ENCODE measurements at places on chromosomes 1 and 21. TPM values are rescaled to one million over a fixed set of nuclear protein-coding genes. Genes with fewer than 3 reads are reported as not detected.
A peak's percentile ranks its signal among the peaks of the same experiment; 100 is the strongest.

Gene NBPF19
- 5.5 TPM for polyA plus RNA-seq

Gene PACC1
- 34.8 TPM for polyA plus RNA-seq

Gene SPATA1
- 1.6 TPM for polyA plus RNA-seq

Gene DIRAS3
- polyA plus RNA-seq: 16.6 TPM

Gene SRSF4
- 62.6 TPM for polyA plus RNA-seq

Gene FOXO6
- polyA plus RNA-seq: 0.35 TPM

Gene NID1
- 49.3 TPM for polyA plus RNA-seq

Gene SELE
- 0.10 TPM for polyA plus RNA-seq

GRCh38 chr1:246971090-246971721 is 36.7 kb downstream of the ZNF695 start:
- H3K4me1 ChIP-seq: no peaks in the 10 kb centered on the region
- H3K4me3 ChIP-seq: no peak overlapping the region
- no peaks in the 10 kb centered on the region for H3K36me3 ChIP-seq
- no peaks in the 10 kb centered on the region for H3K27me3 ChIP-seq
- no peak overlapping the region for H3K27ac ChIP-seq
- DNase-seq: no peak

GRCh38 chr1:234963904-234964702 is 164.5 kb downstream of the TOMM20 start:
- H3K4me3 ChIP-seq: no peak overlapping the region
- H3K36me3 ChIP-seq: no peaks in the 10 kb centered on the region
- H3K4me1 ChIP-seq: peaks cover 31% of the 10 kb centered on the region

DNA sequence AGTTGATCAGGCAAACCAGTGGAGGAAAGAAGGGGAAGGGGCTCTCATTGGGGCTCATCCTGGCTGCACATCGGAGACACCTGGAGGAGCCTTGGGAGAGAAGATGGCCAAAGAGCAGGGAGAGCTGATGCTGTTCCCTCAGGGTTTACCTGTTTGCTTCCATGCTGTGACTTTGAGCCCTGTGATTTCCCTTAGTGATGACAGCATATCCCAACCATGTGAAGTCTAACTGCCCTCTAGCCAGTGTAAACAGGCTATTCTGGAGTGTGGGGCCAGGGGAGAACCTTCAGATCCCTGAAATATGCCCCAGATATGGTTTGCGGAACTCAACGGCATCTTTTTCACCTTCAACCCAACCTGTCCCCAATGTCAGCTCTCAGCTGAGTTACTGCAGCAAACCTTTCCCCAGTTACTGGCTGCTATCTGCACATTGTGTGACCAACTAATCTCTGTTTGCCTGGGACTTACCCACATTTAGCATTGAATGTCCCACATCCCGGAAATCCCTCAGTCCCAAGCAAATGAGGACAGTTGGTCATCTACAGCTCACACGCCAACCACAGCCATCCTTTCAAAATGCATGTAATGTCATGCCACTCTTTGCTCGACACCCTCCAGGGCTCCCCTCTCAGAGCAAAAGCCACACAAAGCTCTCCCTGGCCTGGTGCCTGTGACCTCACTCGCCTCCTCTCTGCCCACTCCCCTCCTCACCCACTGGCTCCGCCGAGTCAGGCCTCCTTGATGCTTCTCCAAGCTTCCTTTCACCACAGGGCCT is 242.3 kb downstream of the KCNJ6 start:
- H3K4me1 ChIP-seq: no peaks in the 10 kb centered on the region
- no peak for DNase-seq
- H3K27ac ChIP-seq: no peak overlapping the region
- H3K4me3 ChIP-seq: no peak overlapping the region

GRCh38 chr1:46991083-46991923 is 32.2 kb upstream of the CYP4X1 start:
- no peak overlapping the region for H3K4me3 ChIP-seq
- no peak overlapping the region for H3K27ac ChIP-seq
- no peaks in the 10 kb centered on the region for H3K36me3 ChIP-seq
- DNase-seq: no peak
- no peaks in the 10 kb centered on the region for H3K27me3 ChIP-seq

GRCh38 chr1:26359981-26360806 is 6.3 kb upstream of the CRYBG2 start:
- peak overlapping the region; percentile 45 for H3K4me3 ChIP-seq
- H3K27me3 ChIP-seq: peaks cover 25% of the 10 kb centered on the region
- H3K27ac ChIP-seq: no peak overlapping the region

- no peak overlapping the region for H3K27ac ChIP-seq
- H3K4me1 ChIP-seq: no peaks in the 10 kb centered on the region
- H3K27me3 ChIP-seq: no peaks in the 10 kb centered on the region
- DNase-seq: no peak
- H3K36me3 ChIP-seq: no peaks in the 10 kb centered on the region
Measured at GRCh38 chr1:216420746-216421145, 2.5 kb downstream of the USH2A start.

- H3K36me3 ChIP-seq: no peaks in the 10 kb centered on the region
- no peak overlapping the region for H3K4me3 ChIP-seq
- no peak for DNase-seq
- no peaks in the 10 kb centered on the region for H3K27me3 ChIP-seq
- H3K4me1 ChIP-seq: peaks cover 9% of the 10 kb centered on the region
- H3K27ac ChIP-seq: no peak overlapping the region
Measured at GRCh38 chr1:24468685-24469316, 33.8 kb upstream of the RCAN3 start.

DNA sequence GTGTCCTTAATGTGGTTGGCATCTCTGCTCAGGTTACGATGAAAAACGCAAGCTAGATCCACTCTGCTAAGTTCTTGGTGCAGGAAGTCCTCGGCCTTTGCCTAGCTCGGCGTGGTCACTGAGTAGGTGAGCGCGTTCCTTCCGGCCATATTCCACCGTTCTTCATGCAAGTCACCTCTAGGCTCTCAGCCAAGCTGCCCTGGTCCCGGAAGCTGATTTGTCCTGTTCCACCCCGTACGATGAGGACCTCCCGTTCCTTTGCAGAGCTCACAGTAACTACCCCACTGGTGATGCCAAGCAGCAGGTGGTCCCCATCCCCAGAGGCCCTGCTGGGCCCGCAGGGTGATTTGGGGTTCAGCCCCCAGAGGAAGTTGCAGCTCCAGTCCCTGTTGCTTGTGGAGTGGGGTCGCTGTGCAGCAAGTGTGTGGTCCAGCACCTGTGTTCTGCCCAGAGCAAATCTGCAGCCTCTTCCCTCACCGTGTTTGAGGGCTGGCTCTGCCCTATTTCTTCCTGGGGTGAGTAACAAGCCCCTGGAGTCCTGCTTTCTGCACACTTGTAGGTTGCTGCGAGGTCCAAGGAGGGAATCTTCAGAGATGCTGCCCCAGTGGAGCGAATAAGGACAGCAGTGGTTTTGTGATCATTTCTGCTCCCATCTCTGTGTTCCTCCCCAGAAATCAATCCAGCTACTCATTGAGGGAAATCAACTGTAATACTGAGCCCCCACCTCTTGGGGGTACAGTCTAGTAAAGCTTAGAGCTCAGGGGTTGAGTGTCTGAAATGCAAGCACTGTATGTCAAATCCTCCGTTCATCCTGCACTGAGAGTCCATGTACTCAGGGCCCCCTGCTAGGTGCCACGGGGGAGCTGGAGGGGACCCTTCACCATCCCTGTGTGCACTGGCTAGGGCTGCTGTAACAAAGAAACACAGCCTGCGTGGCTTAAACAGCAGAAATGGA is 2.3 kb downstream of the UMODL1 start:
- H3K4me3 ChIP-seq: no peak overlapping the region
- no peaks in the 10 kb centered on the region for H3K27me3 ChIP-seq
- H3K36me3 ChIP-seq: no peaks in the 10 kb centered on the region
- DNase-seq: no peak
- no peaks in the 10 kb centered on the region for H3K4me1 ChIP-seq

DNA sequence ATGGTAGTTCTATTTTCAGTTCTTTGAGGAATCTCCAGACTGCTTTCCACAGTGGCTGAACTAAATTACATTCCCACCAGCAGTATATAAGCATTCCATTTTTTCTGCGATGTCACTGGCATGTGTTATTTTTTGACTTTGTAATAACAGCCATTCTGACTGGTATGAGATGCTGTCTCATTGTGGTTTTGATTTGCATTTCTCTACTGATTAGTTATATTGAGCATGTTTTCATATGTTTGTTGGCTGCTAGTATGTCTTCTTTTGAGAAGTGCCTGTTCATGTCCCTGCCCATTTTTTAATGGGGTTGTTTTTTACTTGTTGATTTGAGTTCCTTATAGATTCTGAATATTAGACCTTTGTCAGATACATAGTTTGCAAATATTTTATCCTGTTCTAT is 87.9 kb downstream of the RPS6KC1 start:
- H3K36me3 ChIP-seq: peaks cover 22% of the 10 kb centered on the region
- peaks cover 4% of the 10 kb centered on the region for H3K4me1 ChIP-seq
- no peak for DNase-seq
- H3K4me3 ChIP-seq: no peak overlapping the region

DNA sequence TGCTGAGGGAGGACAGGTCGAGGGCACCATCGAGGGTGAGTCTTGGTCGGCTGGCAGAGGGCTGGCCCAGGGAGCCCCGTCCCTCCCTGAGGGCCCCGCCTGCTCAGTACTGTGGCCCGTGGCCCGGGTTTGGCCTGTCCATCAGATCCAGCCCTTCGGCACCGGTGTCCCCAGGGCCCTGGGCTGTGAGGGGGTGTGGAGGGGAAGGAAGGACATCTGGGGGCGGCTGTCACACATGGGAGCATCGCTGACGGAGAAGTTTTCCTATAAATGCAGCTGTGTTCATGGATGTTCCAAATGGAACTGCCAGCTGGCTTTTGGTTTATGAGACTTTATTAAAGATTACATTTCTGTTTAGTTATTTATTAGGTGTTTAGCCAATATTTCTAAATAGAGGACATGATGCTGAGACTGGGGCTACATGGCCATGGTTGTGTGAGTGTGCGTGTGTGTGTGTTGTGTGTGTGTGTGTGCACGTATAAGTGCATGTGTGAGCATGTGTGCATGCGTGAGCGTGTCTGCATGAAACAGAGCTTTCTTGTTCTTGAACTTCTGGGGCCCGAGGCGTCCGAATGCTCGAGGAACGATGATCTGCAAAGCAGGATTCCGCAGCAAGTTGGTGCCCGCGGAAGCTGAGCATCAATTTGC is 54.3 kb downstream of the SLX9 start:
- no peak overlapping the region for H3K4me3 ChIP-seq
- H3K4me1 ChIP-seq: no peaks in the 10 kb centered on the region
- H3K27me3 ChIP-seq: no peaks in the 10 kb centered on the region
- no peaks in the 10 kb centered on the region for H3K36me3 ChIP-seq

DNA sequence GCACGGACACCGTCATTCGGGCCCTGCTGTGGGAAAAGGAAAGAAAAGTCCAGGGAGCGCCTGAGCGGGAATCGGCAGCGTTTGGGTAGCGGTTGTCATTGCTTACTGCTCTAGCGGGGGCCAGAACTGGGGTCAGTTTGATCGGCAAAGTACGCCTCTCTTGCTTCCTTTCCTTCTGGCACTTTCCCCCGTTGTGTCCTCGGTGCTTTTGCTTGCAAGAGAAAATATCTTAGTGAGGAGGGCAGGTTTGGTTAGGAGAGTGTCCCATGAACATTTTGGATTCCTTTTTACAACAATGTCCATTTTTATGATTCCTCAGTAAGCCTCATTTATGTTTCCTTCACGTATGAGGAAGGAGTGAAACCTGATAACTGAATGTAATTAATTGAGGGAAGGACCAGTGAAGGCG is 670 bp downstream of the ST3GAL3 start:
- no peak for DNase-seq
- peaks cover 13% of the 10 kb centered on the region for H3K4me1 ChIP-seq
- peak overlapping the region; percentile 83 for H3K27ac ChIP-seq
- no peaks in the 10 kb centered on the region for H3K27me3 ChIP-seq
- peaks cover 18% of the 10 kb centered on the region for H3K36me3 ChIP-seq

DNA sequence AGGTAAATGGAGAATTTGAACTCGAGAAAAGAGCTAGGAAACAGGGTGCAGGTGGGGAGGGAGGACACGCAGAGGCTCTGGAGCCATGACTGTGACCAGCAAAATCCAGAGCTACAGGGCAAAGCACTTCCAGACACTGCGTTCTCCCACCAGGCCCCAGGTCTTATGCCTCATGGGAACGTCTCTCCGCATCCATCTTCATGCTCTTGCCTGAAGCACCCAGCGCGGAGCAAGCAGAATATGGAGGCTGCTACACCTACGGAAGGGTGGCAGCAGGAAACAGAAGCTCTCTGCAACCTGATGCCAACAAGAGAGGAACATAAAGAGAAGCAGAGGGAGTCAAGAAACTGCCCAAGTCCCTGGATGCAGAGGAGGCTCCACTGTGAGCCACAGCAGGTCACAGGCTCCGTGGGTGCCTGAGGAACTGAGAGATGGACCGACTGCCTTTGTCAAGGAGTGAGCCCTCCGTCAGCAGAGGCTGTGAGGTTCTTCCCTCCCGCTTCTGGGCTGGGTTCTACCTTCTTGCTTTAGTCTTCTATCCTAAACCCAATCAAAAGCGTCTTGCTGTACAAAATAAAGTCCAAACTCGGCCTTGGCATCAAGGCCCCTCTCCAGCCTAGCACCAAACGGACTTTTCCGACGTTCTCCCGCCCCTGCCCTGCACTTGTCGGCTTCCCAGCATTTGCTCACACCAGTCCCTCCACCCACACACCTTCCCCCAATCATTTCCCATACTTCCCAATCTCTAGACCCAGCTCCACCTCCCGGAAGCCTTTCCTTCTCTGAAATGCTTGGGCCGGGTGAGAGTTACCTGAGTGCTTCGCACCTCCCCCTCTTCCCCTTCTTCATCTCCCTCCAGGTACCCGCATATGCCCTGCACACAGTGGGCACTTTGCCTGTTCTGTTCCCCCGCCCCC is 930 bp downstream of the DHCR24 start:
- H3K36me3 ChIP-seq: no peaks in the 10 kb centered on the region
- peak overlapping the region; percentile 78 for H3K4me3 ChIP-seq
- peak; percentile 51 for DNase-seq
- no peak overlapping the region for H3K27ac ChIP-seq
- H3K4me1 ChIP-seq: no peaks in the 10 kb centered on the region
- H3K27me3 ChIP-seq: no peaks in the 10 kb centered on the region

GRCh38 chr1:40610156-40610555 is 55.3 kb downstream of the RIMS3 start:
- no peak overlapping the region for H3K4me3 ChIP-seq
- H3K27me3 ChIP-seq: no peaks in the 10 kb centered on the region
- DNase-seq: no peak

DNA sequence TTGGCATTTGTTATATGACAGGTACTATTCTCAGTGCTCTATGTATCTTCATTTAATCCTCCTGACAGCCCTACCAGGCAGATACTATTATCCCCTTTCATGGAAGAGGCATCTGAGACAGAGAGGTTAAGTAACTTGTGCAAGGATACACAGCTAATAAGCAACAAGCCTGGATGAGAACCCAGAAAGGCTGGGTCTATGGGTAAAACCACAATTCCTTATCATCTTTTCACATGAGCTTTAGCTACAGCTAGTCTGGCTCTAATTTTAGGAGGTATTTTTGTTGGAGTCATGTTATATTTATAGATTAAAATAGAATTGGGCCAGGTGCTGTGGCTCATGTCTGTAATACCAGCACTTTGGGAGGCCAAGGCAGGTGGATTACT is 27.7 kb downstream of the DNTTIP2 start:
- no peaks in the 10 kb centered on the region for H3K36me3 ChIP-seq
- no peaks in the 10 kb centered on the region for H3K4me1 ChIP-seq
- H3K4me3 ChIP-seq: no peak overlapping the region
- no peak for DNase-seq
- H3K27me3 ChIP-seq: no peaks in the 10 kb centered on the region

GRCh38 chr21:45419162-45419561 is 14.2 kb downstream of the COL18A1 start:
- no peaks in the 10 kb centered on the region for H3K27me3 ChIP-seq
- no peak overlapping the region for H3K27ac ChIP-seq
- H3K36me3 ChIP-seq: peaks cover 10% of the 10 kb centered on the region
- no peak for DNase-seq

GRCh38 chr1:103087256-103087655 is 21.1 kb downstream of the COL11A1 start:
- H3K27me3 ChIP-seq: no peaks in the 10 kb centered on the region
- no peak overlapping the region for H3K27ac ChIP-seq
- H3K4me3 ChIP-seq: no peak overlapping the region
- no peaks in the 10 kb centered on the region for H3K4me1 ChIP-seq
- DNase-seq: no peak

Data from SK-N-SH (cell line).